Body of pancreas (tissue), 4 donors: ENCODE measurements at places on chromosomes 12 and 14. TPM values are rescaled to one million over a fixed set of nuclear protein-coding genes. Genes with fewer than 3 reads are reported as not detected.

GRCh38 chr14:77589099-77589498, 27.3 kb downstream of the SPTLC2 start:
- DNase-seq, result no peak

DNA sequence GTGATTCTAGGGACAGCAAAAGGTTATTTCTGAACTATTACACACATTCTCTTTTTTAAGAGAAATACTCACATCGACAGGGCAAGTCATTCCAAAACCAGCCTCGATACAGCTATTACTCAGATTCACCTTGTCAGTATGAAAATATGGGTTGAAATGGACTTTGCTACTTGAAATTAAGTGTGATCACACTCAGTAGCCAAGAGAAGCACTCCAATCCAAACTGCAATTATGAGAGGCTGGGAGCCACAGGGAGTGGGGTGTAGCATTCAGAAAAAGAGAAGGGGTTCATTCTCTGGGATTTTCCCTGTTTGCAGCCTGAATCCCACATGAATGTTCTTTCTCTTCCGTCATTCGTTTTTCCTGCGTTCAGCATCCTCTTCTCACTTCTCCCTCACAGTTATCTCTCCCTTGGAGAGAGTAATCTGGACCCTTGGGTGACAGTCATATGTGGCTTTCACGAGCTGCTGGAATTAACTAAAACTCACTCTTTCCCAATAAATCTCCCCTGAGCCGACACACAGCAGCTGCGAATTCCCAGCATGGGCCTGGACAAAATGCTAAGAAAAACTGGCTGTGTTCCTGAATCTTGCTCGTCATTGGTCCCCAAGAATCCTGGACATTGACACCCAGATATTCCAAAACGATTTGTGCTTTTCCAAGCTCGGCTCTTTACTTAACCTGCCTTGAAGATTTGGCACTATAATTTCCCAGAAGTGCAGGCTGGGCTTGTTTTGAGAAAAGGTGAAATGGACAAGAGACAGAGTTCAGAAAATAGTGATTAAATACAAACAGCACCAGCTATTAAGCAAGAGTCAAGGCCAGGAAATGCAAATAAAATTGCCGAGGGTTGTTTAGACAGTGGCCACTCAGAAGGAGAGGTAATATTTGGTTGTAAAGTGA, 199.5 kb upstream of the PLEKHG7 start:
- DNase-seq, result peak; percentile 63

DNA sequence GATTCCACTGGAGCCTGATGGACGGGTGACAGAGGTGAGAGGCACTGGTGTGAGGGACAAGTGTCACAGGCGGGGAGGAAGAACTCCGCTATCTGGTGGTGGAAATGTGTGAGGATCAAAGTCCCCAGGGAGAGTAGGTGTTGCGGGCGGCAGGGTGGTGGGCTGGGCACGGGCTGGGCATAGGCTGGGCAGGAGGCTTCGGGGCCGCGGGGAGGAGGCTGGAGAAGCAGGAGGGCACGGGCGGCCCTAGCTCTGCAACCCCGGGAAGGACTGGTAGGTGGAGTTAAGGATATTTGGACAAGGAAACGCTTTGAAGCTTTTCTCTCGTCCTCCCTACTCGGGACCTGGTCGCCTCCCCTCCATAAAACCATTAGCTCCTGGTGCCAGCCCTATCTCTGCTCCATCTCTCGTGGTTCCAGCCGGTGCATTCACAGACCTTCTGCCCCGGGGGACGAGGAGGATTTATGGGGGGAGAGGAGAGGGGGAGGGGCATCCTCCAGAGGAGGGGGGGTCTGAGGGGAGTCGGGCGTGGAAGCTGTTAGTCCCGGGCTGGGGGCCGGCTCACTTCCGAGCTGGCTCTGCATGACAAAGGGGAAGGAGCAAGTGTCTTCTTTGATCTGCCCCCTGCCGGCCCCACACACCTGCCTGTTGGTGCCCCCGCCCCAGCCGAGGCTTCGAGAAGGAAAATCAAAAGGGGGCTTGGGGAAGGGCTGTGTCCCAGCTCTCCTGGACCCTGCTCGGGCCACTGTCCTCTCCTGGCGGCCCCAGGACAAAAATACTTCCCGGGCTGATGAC, 504 bp downstream of the WNT5B start:
- peak; percentile 27 for DNase-seq

GRCh38 chr12:63888908-63889635, 44.6 kb downstream of the SRGAP1 start:
- no peak for DNase-seq

Gene OAS1
- 7.8 TPM for total RNA-seq
